ENCODE measurements at places on chromosomes 2 and 18.

DNA sequence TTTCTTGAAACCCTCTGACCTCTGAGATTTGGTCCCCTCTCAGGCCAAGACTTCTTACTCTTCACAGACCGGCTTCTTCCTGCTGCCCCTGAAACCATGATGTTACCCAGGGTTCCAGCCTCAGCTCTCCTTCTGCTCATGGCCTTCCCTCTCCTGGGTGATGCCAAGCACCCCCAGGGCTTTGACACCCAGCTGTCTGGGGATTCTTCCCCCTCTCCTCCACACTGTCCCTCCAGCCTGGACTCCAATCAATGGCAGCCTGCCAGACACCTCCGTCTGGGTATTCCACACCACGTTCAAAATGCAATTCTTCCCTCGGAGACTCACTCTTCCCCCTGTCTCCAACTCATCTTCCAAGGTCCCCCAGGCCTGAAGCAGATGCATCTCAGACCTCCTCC is 25.0 kb downstream of the SPP2 start:
- DNase-seq: no peak

DNA sequence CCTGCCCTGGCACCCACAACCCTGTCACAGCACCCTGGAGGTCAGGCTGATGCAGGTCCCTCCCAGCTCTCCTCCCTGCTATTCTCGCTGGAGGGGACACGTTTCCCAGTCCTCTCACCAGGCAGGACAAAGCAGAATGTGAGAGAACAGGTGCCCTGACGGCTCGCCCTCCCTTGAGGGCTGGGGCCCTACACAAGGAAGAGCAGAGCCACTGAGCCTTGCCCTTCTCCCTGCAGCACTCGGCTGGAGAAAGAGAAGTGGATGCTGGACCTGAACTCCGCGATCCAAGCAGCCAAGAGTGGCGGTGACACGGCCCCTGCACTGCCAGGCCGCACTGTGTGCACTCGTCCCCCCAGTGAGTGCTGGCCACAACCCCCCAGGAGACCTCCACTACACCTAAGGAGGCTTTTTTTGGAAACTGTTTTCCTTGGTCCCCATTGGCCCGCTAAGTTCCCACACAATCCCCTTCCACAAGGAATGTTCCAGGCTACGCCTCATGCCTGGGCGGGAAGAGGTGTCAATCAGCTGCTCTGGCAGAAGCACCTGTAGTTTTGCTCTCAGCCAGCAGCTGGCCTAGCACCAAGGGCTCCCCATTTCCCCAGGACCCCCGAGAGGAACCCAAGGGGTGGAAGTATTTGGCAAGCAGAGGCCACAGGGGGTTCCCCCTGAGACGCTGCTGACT is 17.4 kb downstream of the STK25 start:
- DNase-seq: no peak

DNA sequence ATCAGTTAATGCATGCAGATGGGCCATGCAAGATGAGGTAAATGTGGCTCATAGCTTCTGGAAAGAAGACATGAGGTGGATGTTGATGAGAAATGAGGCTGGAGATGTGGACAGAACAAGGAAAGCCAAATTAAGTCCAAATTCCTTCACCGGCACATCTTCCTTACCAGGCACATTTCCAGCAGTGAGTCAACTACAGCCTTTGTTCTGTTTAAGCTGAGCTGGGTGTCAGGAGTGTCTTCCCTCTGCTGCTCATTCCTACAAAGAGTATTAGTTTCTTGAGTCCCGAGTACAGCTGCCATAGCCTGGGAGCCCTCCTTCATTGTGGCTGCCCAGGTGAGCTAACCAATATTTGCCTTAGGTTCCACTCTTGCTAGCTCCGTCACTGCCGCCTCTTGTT is 945.0 kb downstream of the SLC4A3 start:
- DNase-seq: no peak

GRCh38 chr2:234880551-234881211 is 71.1 kb upstream of the SH3BP4 start:
- DNase-seq: peak; percentile 97

DNA sequence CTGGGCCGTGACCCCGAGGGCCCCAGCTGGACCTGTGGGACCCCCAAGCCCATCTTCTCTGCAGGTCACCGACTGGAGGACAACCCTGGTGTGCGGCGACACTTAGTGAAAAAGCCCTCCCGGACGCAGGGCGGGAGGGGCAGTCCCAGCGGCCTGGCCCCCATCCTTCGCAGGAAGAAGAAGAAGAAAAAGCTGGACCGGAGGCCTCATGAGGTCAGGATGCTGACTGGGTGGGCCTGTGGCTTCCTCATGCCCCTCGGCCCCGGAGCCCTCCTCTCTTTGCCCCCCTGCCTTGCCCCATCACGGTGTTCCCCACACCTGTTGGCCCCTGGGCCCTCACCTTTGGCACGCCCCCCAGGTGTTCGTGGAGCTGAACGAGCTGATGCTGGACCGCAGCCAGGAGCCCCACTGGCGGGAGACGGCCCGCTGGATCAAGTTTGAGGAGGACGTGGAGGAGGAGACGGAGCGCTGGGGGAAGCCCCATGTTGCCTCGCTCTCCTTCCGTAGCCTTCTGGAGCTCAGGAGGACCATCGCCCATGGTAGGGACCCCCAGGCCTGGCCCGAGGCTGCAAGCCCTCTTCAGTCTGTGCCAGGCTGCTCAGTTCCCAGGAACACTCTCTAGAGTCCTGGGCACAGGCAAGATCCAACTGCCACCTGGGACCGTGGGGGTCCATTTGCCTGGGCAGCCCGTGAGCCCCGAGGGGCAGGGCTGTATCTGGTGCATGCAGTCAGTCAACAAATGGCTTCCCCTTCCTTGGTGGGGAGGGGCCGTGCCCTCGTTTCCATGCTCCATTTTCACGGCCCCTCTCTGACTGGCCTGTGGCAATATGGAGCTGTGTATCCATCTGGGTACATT is 4.7 kb downstream of the SLC4A3 start:
- DNase-seq: no peak

- DNase-seq: no peak
Observed at GRCh38 chr2:233728723-233729301, at the start of gene UGT1A3. TSS of gene UGT1A3 (plus strand) at chr2:233729042. CDS start at chr2:233729127, 85 bp downstream.

All from RCC 7860 (cell line).